ENCODE measurements at places on chromosomes 5 and 9. TPM values are rescaled to one million over a fixed set of nuclear protein-coding genes. Genes with fewer than 3 reads are reported as not detected.

The SPATA31D4 gene
- total RNA-seq: not detected

The FOXD4L4 gene
- total RNA-seq: 0.16 TPM

The DAB2IP gene
- 0.74 TPM for total RNA-seq

The IL9 gene
- total RNA-seq: 22.7 TPM

The BSPRY gene
- total RNA-seq: 14.3 TPM

The QSOX2 gene
- 21.5 TPM for total RNA-seq

The CENPP gene
- total RNA-seq: 25.2 TPM

The SLC4A9 gene
- 0.07 TPM for total RNA-seq

The KCNN2 gene
- not detected for total RNA-seq

The SPINK7 gene
- total RNA-seq: not detected

The OR1Q1 gene
- 0.26 TPM for total RNA-seq

The CCNJL gene
- total RNA-seq: not detected

The SLC6A18 gene
- not detected for total RNA-seq

The TBC1D9B gene
- 72.3 TPM for total RNA-seq

The F12 gene
- 6.5 TPM for total RNA-seq

The KIF4B gene
- not detected for total RNA-seq

The AMBP gene
- total RNA-seq: not detected

The GFI1B gene
- total RNA-seq: 0.12 TPM
